Right renal pelvis (tissue), 4 donors: ENCODE measurements at places on chromosomes 3 and 15. TPM values are rescaled to one million over a fixed set of nuclear protein-coding genes. Genes with fewer than 3 reads are reported as not detected.

The EFCC1 gene
- polyA plus RNA-seq, result 2.4 TPM

The PRR23B gene
- not detected for polyA plus RNA-seq

The ERICH6 gene
- polyA plus RNA-seq, result 0.71 TPM

The ERC2 gene
- polyA plus RNA-seq, result 3.4 TPM

The WNT5A gene
- polyA plus RNA-seq, result 35.5 TPM

The LMAN1L gene
- not detected for polyA plus RNA-seq

The C3orf70 gene
- polyA plus RNA-seq, result 7.2 TPM

The TBC1D2B gene
- 32.1 TPM for polyA plus RNA-seq

The NRROS gene
- polyA plus RNA-seq, result 3.7 TPM

The ARHGEF26 gene
- polyA plus RNA-seq, result 14.5 TPM

The CCDC33 gene
- 5.4 TPM for polyA plus RNA-seq

The RPL35A gene
- 1,756 TPM for polyA plus RNA-seq

The CD276 gene
- polyA plus RNA-seq, result 176 TPM

The HIGD2B gene
- polyA plus RNA-seq, result not detected

The POC1A gene
- 7.9 TPM for polyA plus RNA-seq

GRCh38 chr15:60646595-60646994 is 167.7 kb upstream of the ICE2 start:
- DNase-seq, result no peak

- DNase-seq, result no peak
Observed at GRCh38 chr3:51794206-51794605, 15.2 kb upstream of the IQCF6 start.

DNA sequence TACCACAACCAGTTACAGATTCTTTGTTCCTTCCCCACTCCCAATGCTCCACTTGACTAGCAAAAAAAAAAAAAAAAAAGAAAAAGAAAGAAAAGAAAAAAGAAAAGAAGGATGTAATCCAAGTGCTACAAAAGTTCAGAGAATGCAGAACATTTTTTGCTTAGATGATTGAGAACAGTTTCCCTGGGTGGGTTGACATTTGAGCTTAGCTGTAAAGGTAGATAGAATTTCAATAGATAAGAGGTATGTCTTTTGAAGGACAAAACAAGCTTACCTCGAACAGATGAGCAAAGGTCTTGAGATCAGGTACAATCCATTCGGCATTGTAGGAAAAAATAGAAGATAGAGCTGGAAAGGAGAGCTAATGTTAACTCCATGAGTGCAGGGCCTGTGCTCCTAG is 344.6 kb upstream of the NECTIN3 start:
- no peak for DNase-seq

DNA sequence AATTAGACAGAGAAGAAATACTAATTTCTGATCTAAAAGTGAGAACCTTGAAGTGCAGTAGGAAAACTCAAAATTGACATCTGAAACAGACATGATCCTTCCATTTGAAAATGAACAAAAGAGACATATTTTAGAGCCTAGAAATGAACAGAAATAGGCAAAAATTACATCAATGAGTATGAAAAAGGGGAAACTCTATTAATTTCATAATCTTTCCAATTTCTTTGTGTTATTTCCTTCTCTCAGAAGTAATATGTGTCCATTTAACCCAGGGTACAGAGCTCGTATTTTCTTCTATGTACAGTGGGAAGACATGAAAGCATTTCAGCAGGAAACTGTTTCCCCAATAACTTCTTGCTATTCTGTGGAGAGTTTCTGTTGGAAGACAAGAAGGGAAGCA is 263.1 kb downstream of the CGGBP1 start:
- no peak for DNase-seq

- DNase-seq, result no peak
Observed at GRCh38 chr15:35843498-35843897, 297.5 kb upstream of the DPH6 start.

GRCh38 chr3:170203457-170203856 is 18.8 kb upstream of the PRKCI start:
- no peak for DNase-seq

DNA sequence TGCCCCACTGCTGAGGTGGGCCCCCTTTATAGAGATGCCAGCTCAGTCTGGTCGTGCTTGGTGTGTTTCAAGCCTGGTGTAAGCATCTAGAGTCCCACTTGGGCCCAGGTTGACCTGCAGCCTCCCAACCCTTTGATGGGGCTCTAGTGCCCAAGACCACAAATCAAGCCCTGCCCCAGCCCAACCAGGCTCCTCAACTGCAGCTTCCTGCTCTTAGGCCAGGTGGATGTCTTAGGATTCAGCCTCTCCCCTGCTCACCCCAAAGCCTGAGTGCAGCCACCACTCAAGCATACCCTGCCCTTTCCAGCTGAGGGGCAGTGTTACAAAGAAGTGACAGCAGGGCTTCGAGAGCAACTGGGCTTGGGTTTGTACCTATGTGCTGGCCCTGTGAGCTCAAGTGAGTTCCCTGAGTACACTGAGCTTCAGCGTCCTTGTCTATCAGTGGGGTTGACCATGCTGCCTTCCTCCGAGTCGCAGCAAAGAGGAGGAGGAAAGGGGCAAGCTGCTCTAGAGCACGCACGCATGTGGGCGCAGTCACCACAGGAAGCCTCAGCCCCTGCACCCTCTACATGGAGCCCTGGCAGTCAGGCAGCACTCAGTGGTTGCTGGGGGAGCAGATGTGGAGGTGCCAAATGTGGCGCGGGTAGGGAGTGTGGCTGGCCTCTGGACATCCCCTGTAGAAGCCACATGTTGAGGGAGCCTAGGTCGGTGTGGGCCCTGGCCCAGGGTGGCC is 120.7 kb downstream of the EEFSEC start:
- no peak for DNase-seq

DNA sequence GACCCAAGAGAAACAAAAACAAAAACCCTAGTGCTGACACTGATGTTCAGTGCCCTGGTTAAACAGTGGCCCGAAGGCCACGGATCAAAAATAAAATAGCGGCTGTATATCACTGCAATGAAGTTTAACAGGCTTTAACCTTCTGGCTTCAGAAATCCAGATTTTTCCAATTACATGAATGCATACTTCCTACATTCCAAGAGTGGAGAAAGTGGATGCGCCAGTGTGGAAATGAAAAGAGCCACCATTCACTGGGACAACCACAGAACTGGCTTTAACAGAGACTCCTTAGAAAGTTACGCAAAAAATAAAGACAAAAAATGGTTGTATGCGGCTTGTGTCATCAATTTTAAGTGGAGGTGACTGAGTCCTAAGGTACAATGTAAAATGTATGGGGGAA is 522.2 kb downstream of the FHIT start:
- DNase-seq, result no peak

- DNase-seq, result no peak
Observed at GRCh38 chr15:78454992-78455391, 17.0 kb downstream of the IREB2 start.

DNA sequence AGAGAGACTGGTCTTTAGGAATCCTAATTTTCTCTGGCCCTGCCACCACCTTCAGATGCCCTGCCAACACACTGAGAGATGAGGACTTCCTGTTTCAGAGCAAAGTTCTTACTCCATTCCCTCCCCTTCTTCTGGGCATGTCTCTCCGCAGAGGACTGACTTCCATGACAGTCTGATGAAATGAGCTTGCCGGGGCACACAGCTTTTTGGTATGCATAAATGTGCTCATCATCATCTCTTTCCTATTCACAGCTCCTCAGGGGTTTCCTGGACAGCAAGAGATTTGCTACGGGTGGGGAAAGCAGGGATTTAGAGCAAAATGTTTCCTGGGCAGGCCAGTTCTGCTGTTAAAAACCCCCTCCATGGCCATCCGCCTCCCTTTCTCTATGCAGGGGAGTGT is 27.6 kb upstream of the SEMA6D start:
- no peak for DNase-seq

- DNase-seq, result no peak
Observed at GRCh38 chr15:28977377-28978010, 91.7 kb downstream of the APBA2 start.

DNA sequence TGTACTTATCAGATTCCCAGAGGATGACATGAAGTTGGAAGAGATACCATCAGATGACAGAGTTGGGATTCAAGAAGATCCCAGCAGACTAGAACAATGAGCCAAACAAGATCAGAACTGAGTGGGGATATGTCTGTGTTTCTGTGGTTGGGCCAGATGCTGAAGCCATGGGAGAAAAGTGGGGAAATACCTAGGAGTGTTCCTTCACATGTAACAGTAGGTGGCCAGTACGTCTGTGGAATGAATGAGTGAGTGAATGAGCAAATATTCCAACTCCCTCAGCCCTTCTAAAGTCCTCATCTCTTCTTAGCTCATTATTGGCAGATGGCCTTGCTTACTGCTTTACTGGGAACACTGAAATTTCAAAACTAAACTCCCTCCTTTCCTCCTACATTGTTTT is 32.2 kb upstream of the GREM1 start:
- DNase-seq, result no peak

DNA sequence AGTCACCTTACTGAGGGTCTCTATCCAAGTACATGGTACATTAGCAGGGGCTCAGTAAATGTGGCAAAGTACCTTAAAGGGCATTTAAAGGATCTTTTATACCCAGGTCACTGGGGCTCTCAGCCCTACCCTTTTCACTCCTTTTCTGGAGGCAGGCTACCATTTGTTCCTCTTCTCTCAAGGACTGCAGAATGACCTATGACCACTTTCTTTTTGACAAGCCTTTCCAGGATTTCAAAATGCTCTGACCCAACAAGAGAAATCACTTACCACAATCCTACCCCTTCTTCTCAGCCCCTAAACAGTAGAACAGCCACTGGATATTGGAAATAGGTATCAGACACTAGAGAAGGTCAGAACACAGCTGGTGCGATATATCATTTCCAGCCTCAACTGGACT is 221.8 kb upstream of the TPRG1 start:
- DNase-seq, result no peak

DNA sequence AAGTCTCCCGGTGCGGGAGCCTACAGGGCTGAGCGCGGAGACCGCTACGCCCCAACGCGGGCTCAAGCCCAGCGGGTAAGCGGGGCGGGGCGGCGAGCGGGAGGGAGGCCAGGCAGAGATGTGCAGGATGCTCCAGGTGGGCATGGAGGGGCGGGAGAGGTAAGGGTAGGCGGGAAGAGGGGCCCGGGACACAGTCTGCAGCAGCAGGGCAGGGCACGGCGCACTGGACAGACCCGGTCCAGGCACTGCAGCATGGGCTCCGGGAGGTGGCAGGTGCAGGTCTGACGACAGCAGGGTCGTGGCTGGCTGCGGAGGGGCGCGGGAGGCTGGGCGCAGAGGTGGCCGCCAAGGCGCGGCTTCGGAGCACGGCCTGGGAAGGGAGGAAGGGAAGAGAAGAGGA is 102.8 kb downstream of the GABRB3 start:
- no peak for DNase-seq

DNA sequence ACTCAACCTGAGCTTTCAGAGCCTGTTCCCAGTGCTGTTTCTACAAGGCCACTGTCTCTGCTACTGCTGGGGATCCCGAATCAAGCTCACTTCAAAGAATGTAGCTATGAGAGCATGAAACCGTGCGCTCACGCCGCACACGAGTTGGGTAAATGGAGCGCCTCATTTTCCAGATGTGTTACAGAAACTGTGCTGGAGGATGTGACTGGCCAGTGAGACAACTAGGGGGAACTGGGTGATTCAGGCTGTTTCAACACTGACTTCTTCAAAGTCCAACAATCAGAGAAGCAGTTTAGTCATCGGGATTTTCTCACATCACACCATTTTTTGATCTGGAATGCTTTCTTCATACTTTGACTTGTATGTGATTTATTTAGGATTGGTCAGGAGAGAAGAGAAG is 3.5 kb downstream of the ZNF710 start:
- DNase-seq, result no peak

- no peak for DNase-seq
Observed at GRCh38 chr3:128606094-128606493, 44.5 kb downstream of the RPN1 start.

DNA sequence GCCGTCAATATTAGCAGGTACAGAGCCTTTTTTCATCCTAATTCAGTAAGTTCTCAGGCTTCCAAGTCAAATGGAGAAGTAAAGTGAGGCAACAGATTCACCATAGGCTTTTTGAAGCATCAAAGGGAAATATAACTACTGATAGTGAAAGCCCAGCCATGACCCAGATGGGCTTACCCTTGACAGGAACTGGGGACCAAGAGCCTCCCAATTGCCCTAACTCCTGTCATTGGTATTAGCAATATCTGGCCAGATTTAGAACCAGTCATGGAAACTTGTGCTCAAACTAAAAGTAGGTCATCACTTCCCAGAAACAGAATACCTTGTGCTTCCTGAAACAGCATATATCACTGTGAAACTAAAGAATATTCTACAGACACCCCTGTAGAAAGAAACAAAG is 33.0 kb downstream of the NME9 start:
- DNase-seq, result no peak

DNA sequence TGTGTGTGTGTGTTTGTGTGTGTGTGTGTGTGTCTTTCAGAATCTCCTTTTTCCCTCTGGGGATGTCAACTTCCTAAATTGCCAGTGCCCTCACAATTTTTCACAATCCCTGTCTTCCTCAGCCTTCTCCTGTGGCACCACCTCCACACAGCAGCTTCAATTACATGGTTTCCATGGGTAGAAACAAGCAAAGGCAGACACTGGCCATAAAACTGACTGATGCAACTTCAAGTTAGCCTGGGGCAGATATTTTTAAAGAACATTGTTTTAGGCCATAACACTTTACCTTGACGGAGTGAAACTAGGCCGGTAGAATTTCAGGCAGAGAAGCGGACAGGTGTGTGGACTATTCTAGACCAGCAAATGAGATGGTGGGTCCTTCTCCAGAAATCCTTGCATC is 405.8 kb upstream of the SUCLG2 start:
- peak; percentile 1 for DNase-seq

GRCh38 chr3:164890061-164890460 is 188.2 kb downstream of the SI start:
- DNase-seq, result no peak
